Mammary epithelial cell (primary cell): ENCODE measurements at places on chromosomes 6 and 20.

DNA sequence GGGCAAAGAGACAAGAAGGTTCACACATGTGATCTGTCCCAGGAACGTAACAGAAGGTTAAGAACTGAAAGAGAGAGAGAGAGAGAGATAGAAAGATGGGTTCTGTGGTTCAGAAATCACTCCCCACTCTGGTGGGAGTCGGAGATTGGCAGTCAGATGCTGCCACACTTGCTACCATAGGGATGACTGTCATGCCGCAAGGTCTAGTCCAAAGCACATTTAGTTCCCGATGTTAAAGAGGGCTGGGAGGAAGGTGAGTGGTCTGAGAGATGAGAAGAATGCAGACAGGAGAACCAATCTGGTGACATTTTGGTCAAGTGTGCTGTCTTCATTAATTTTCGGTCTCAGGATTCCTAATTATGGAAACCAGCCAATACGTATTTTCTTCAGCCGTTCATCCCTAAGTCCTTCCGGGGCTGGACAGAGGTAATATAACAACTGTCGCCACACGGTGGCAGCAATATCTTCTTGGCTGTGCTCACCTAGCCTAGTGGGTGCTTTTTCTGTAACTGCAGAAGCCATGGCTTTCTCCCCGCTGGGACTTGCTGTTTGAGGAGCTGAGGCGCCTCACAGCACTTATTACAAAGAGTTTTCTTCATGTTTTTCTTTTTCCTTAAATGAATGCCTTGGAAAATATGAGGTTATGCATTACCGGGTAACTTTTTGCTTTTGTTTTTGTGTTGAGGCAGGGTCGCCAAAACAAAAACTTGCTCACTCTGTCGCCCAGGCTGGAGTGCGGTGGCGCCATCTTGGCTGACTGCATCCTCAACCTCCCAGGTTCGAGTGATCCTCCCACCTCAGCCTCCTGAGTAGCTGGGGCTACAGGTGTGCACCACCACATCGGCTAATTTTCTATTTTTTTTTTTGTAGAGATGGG, 46.0 kb downstream of the SLC35D3 start:
- peak; percentile 64 for DNase-seq

DNA sequence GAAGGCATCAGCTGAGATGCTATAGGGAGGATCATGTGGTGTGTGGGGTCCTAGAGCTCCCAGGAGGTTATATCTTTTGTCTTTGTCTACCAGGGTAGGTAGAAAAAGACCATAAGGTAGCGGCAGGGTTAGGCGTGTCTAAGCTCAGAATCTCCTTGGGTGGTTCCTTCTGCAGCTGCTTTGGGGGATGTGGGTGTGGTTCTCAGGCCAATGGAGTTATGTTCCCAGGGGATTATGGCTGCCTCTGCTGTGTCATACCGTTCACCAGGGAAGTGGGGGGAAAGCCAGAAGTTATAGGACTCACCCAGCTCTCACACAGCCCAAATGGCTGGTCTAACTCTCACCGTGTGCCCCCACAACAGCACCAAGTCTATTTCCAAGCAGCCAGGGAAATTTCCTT, 107.4 kb upstream of the ADGRB3 start:
- DNase-seq = no peak

GRCh38 chr6:14681699-14682487, 564.0 kb upstream of the JARID2 start:
- peak; percentile 24 for DNase-seq

DNA sequence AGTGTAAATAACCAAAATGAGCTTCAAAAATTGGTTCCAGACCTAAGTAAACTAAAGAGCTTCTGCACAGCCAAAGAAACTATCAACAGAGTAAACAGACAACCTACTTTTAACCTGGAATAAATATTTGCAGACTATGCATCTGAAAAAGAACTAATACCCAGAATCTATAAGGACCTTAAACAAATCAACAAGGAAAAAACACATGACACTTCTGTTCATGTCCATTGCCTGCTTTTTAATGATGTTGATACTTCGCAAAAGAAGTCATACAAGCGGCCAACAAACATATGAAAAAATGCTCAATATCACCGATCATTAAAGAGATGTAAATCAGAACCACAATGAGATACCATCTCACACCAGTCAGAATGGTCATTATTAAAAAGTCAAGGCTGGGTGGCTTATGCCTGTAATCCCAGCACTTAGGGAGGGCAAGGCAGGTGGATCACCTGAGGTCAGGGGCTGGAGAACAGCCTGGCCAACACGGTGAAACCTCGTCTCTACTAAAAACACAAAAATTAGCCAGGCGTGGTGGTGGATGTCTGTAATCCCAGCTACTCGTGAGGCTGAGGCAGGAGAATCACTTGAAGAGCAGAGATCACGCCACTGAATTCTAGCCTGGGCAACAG, 42.5 kb upstream of the DST start:
- no peak for DNase-seq

GRCh38 chr6:88992741-88993552, 29.5 kb upstream of the RNGTT start:
- DNase-seq = no peak

- no peak for DNase-seq
Observed at GRCh38 chr6:103236923-103237322, 1622.8 kb downstream of the HACE1 start.

GRCh38 chr20:49557449-49557848, 10.5 kb downstream of the PTGIS start:
- DNase-seq = no peak

DNA sequence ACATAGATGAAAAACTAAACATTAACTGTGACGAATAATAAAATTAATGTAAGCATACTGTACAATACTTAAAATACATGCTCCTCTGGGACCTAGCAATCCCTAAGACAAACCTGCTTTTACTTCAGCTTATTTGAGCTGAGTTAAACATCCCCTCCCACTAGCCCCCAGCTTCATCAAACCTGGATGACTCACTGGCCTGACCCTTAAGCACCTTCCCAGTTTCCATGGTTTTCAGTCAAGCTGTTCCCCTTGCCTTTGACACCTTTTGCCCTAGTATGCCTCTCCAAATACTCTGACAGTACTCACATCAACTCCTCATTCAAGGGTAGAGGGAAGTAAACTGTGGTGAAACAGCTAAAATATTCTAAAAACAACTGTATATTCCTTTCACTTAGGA, 4.2 kb downstream of the ELOVL4 start:
- DNase-seq = no peak

DNA sequence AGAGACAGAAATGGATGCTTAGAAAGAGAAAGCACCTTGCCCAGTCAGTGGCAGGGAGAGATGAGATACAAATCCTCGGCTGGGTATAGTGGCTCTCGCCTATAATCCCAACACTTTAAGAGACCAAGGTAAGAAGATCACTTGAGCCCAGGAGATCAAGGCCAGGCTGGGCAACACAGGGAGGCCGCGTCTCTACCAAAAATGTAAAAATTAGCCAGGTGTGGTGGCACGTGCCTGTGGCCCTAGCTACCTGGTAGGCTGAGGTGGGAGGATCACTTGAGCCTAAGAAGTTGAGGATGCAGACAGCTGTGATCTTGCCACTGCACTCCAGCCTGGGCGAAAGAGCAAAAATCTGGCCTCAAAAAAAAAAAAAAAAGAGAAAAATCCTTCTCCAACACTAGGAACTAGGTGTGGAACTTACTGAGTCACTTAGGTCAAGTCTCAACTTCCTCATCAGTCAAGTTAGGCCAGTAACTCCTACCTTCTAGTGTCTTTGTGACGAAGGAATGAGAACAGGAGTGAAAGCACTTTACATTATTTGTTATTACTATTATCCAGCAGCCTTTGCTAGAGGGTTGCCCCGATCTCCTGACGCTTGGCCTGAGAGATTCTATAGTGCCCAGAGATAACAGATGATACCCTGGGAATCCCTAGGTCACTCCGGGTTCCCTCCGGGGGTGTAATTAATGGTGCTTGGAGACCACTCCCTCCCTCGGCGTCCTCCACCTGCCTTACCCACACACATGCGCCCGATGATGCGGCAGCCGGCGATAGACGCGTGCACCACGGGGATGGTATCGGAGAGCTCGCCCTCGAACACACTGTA, 918 bp downstream of the EIF6 start:
- peak; percentile 62 for DNase-seq
